Renal cortical epithelial cell (primary cell): ENCODE measurements at places on chromosomes 16 and 17. TPM values are rescaled to one million over a fixed set of nuclear protein-coding genes. Genes with fewer than 3 reads are reported as not detected.

COASY gene
- total RNA-seq = 8.2 and 32.2 TPM in 2 replicates

NKIRAS2 gene
- 33.5 and 41.4 TPM in 2 replicates for total RNA-seq

EPOP gene
- 2.1 and 2.6 TPM in 2 replicates for total RNA-seq

CFAP52 gene
- 1.3 TPM in 1 of 2 replicates, not detected in the other for total RNA-seq

RHBDL1 gene
- 0.94 and 1.6 TPM in 2 replicates for total RNA-seq

IRF8 gene
- 1.0 and 1.9 TPM in 2 replicates for total RNA-seq

TEKT1 gene
- total RNA-seq = not detected in 2 replicates

TBX21 gene
- not detected in 2 replicates for total RNA-seq

DPEP1 gene
- total RNA-seq = 0.50 and 3.1 TPM in 2 replicates

ELMO3 gene
- 3.1 and 20.1 TPM in 2 replicates for total RNA-seq

C16orf92 gene
- total RNA-seq = not detected in 2 replicates

ZACN gene
- not detected in 2 replicates for total RNA-seq

ENGASE gene
- 4.3 and 18.1 TPM in 2 replicates for total RNA-seq

DNA sequence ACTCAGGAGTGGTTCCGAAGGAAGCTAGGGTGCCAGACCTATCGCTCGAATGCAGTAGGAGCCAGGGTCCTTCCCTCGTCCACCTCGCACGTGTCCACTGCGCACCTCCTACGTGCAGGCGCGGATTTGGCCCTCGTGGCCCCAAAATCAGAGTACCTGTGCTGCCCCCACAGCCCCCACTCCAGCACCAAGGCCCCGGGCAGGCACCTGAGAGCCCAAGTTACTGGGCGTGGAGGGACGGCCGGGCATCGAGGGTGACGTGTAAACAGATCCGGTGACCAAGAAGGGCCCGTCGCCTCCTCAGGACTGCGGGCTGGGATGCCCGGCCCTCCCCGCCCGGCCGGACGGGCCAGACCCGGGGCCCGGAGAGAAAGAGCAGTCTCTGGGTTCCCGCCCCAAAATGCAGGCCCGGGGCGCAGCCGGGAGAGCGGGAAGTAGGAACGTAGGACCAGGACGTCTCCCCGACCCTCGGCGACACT lies 492 bp downstream of the SLC25A39 start:
- no peak for DNase-seq

DNA sequence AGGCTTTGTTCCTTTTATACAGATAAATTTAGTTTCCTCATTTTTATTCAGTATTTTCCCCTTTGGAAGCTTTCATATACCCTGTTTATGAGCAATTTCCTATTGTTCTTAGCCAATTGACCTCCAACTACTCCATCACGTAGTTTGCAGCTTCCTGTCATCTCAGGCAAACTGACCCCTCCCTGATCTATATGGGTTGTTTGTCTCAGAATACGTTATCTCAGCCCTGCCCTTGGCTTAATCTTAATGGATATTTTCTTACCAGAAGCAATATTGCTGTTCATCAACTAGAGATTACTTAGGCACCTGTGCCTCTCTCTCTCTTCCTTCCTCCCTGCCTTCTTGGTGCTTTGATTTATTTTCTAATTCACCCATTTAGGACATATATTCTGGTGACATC lies 81.2 kb downstream of the ZNF18 start:
- DNase-seq = no peak

- no peak for DNase-seq
Measured at GRCh38 chr17:79811011-79811867, 14.4 kb upstream of the CBX8 start.

GRCh38 chr16:69078073-69078472 lies 27.4 kb upstream of the HAS3 start:
- no peak for DNase-seq

DNA sequence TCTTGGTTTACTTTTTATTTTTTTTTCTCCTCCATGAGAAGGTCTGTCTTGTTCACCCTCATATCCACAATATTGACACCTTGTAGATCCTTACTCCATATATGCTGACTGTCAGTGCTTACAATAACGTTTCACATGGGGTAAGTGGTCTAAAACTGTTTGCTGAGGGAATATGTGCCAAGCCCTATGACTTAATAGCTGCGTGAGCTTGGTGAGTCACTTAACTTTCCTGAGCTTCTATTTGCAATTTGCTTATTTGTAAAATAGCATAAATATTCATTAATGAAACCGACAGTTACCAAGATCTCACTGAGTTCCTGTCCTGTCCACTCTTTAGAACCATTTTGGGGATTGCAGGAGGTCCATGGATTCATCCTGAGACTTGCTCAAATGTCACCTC lies 190.7 kb downstream of the CCT6B start:
- DNase-seq = no peak

GRCh38 chr16:86343027-86343795 lies 167.1 kb upstream of the FOXF1 start:
- no peak for DNase-seq

DNA sequence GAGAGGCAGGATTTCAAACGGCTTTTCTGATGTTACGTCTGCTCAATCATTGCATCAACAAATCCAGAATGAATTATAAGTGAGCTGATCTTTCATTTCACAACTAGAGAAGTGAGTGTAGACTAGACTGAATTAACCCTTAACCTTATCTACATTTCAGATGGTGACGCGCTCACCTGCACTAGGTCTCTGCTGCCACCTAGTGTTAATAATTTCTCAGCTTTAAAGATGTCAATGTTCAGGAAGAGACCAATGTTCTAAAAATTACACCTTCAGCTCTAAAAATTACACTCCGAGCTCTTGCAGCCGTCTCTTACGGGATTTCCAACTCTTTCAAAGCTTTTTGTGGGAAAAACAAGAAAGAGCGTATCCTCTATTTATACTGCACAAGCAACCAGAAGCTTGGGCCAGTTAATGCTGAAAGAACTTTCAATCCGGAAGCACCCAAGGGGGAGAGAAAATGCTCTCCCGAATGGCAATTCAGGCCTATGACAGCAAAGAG lies 88.2 kb upstream of the FA2H start:
- DNase-seq = peak; percentile 50

DNA sequence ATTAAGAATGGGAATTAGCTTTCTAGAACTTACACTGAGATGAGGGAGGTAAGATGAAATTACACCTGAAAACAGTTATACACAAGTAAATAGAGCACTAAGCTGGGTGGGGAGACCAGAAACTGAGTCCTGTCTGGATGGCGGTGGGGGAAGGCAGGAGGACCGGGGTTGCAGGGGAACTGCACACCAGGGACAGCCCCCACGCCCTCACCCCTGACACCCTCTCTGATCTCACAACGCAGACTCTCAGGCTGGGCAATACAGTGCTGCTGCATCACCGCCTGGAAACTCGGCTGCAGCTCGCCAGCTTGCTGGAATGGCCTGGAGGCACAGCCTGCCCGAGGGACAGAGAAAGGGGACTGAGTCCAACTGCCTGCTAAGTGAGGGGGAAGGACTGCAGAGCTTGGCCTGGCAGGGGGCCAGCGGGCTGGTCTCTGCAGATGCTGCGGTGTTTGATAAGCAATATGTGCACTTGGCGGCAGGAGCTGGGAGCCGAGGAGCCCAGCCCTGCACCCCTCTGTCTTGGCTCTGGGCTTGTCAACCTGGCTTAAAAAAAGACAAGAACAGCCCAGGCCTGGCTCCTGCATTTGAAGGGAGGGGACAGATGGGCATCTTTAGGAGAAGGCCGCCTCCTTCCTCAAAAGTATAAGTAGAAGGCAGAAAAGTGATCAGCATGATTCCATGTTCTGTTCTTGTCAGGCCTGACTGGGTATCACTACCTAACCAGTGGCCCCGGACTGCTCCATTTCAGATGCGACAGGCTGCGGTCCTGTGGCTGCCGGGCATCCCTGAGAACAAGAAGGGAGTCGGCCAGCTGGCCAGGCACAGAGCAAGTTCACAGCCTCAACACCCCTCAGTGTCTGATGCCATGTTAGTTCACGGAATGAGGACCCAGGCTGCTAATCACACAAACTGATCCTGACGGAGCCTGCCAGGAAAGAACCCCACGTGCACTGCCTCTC lies 30.2 kb downstream of the SPHK1 start:
- DNase-seq = no peak

GRCh38 chr16:87064731-87065445 lies 252.3 kb downstream of the C16orf95 start:
- no peak for DNase-seq

GRCh38 chr16:1807626-1808025 lies 14.1 kb upstream of the IGFALS start:
- DNase-seq = no peak

- DNase-seq = no peak
Measured at GRCh38 chr17:49602783-49603182, 27.1 kb downstream of the NXPH3 start.

GRCh38 chr16:4591706-4592470 lies 22.8 kb downstream of the UBALD1 start:
- peak; percentile 27 for DNase-seq

DNA sequence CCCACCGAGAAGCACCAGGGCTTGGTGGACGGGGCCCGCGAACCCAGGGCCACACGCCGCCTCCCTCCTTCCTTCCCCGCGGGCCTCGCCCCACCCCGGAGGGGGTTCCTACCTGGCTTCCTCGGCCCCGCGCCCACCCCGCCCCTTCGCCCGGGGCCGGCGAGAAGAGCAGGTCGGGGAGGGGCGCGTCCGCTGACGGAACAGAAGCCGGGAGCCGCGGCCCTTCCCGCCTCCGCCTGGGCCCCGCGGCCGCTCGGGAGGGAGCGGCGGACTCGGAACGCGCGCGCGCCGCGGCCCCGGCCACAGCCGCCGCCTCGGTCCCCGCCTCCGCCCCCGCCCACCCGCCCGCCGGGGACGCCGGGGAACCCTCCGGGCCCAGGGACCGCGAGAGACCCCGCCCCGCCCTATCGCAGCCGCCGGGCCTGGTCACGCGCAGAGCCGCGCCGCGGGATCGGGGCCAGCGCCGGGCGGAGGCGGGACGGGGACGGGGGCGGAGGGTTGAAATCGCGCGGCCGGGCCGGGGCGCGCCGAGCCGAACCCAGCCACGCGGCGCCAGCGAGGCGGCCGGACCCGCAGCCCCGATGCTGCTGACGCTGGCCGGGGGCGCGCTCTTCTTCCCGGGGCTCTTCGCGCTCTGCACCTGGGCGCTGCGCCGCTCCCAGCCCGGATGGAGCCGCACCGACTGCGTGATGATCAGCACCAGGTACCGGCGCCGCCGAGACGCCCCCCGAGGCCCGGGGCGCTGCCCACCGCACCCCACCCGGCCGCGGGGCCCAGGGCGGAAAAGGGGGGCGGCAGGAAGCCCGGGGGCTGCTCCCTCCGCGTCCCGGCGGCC lies at the start of gene TLCD3A:
Gene TLCD3A, plus strand, starts transcription at position 530 of the 835 bp plus-strand sequence. Its CDS starts 52 bp downstream, at position 582.
- DNase-seq = no peak

- DNase-seq = peak; percentile 40
Measured at GRCh38 chr16:2040787-2041522, 6.7 kb downstream of the NTHL1 start.

DNA sequence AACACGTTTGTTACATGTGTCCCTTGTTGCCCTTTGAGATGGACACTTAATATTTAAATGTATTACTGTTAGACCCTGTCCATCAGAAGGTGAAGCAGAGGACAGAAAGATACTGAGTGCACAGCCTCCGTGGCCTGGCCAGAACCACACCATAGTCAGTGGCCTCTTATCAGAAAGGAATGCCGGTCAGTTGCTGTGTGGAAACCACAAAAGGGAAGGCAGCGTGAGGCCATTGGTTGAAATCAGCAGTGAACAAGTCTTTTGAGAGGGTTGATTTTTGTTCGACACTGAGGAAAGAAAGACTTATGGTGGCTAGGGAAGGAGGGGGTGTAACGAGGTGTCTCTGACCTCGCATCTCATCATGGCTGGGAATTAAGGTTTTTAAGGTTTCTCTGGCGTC lies 85.4 kb upstream of the CLEC18A start:
- peak; percentile 39 for DNase-seq

DNA sequence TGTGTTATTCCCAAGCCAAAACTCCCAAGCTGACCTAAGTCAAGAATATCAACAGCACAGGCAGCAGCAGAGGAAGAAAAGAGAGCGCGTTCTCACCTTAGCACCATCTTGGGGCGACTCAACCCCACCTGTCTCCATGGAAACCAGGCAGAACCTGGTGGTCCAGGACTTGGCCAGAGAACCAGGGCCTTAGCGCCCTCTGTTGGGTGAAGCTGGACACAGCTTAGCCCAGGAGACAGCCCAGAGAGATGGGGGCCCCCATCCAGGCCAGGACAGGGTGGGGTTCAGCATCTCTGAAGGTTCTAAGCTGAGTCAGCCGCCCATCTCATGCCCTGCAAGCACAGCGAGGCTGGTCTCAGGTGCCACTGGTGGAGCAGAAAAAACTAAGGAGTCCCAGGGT lies 60.1 kb upstream of the TMEM132E start:
- DNase-seq = no peak

DNA sequence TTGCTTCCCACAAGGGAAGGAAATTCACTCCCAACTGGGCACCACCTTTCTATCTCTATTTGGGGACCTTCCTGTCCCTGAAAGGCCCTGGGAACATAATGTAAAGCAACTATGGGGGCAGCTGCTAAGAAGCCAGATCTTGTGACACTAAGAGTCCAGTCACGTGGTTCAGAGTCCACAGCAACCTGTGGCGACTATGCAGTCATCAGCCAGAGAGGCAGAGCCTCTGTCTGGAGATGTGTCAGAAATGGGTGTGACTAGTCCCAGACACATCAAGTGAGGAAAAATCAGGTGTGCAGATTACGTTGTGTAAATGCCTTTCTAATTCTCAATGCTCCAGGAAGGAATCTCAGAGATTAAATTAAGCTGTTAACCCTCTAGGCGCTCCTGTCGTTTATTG lies 26.6 kb upstream of the SKAP1 start:
- peak; percentile 73 for DNase-seq

GRCh38 chr16:52676959-52677358 lies 130.0 kb upstream of the TOX3 start:
- peak; percentile 26 for DNase-seq

GRCh38 chr17:54901230-54901822 lies 674 bp downstream of the TOM1L1 start:
- DNase-seq = peak; percentile 84

GRCh38 chr17:73323409-73324159 lies 11.8 kb upstream of the CDC42EP4 start:
- no peak for DNase-seq
